ENCODE measurements at places on chromosomes 6 and 20.

- H3K27ac ChIP-seq, result no peak overlapping the region
- no peak for DNase-seq
- H3K36me3 ChIP-seq, result no peaks in the 10 kb centered on the region
Measured at GRCh38 chr6:39419607-39420006, 97.1 kb upstream of the KCNK16 start.

GRCh38 chr20:52150440-52151258 is 40.9 kb downstream of the ZFP64 start:
- no peak overlapping the region for H3K27ac ChIP-seq
- H3K36me3 ChIP-seq, result peaks cover 22% of the 10 kb centered on the region
- H3K27me3 ChIP-seq, result no peaks in the 10 kb centered on the region
- H3K4me3 ChIP-seq, result no peak overlapping the region

DNA sequence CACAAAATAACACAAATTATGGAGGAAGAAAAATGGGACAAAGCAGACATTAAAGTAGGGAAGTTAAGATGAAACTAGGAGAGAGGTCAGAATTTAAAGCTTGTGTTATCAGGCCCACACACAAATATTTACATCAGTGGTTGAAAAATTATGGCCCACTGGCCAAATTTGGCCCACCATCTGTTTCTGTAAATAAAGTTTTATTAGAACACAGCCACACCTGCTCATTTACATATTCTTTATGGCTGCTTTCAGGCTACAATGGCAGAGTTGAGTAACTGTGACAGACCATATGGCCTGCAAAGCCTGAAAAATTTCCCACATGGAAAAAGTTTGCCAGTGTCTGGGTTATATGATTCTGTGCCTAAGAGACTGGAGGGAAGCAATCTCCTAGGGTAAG is 49.0 kb downstream of the SLC22A23 start:
- H3K36me3 ChIP-seq, result no peaks in the 10 kb centered on the region
- no peak overlapping the region for H3K4me3 ChIP-seq
- H3K4me1 ChIP-seq, result peaks cover 11% of the 10 kb centered on the region
- H3K27me3 ChIP-seq, result no peaks in the 10 kb centered on the region

DNA sequence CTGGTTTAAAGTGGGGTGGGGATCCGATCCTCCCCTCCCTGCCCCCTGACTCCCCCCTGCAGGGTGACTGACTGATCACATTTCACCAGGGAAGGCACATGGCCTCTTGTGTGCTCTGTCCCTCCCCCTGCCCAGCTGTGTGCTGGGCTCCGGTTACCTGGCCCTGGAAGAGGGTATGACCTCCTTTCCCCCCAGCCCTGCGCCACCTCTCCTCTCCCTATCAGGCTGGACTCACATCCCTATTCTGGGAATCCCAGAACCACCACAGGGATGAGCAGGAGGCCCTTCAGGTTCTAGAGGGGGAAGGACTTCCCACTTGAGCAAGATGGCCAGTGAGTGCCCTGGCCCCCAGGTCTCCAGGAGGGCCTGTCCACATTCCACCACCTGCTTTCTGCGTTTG is 2.1 kb upstream of the IP6K3 start:
- H3K36me3 ChIP-seq, result no peaks in the 10 kb centered on the region
- no peak overlapping the region for H3K27ac ChIP-seq
- no peak overlapping the region for H3K4me3 ChIP-seq
